ENCODE measurements at places on chromosomes 5 and 9.

DNA sequence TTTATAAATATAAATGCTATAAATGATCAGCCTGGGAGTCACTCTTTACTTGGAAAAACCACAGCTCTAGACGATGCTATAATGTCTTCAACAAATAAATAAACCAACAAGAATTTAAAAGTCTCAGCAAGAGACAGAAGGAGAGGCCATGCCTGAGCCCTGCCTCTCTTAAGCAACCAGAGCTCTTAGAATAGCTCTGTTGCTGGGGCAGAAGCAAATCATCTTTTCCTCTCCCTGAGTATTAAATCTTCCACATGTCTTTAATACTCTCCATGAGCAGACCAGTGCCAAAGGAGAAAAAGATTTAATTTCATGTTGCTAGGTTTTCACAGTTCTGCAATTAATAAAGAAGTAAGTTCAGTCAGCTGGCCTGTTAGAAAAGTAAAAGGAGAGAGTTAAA lies 408.0 kb upstream of the SLC30A5 start:
- no peak for DNase-seq

GRCh38 chr5:92942762-92943161 lies 638.3 kb downstream of the NR2F1-AS1 start:
- DNase-seq: no peak

DNA sequence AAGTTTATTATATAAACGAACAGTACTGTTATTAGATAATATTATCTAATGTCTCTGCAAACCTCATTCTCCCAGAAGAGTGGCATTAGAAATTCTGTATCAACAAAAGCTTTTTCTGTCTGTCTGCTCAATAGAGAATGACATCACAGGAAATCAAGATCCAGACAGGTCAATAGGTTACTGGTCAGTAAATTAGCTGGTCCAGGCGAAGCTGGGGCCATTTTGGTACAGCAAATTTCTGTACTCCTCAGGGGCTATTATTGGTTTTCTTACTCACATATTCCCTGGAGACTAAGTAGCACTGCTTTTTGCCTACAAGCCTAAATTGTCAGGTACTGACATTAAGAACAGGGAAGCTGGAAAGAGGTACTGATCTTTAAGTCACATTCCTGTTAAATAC lies 80.5 kb downstream of the PLPP1 start:
- no peak for DNase-seq

DNA sequence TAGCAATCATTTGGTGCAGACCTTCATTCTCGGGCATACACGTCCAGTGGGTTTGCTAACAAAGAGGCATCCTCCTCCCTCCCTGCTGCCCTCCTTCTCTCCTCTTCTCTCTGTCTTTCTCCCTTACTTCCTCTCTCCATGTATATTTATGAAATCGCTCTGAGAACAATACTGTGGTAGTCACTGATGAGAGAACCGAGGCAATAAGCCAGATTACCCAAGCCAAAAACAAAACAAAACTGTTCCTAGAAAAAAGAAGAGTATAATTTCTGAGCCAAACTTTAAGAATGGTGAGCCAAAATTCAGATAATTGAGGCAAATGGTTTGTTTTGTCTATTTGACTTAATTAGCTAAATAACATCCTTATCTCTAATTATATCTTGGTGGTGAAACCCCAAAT lies 15.8 kb upstream of the HMHB1 start:
- no peak for DNase-seq

DNA sequence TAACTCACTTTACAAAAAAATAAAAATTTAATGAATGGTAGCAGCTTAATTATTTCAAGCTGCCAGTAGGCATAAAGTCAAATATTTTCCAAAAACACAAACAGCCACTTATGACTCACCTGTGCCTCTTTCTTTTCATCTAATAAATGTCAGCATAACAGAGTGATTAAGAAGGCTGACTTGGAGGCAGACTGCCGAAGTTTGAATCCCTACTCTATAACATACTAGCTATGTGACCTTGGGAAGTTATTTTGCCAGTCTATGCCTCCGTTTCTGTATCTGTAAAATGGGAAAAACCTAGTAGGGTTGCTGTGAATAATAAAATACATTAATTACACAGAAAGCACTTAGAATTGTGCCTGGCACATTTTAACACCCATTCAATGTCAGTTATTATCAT lies 33.8 kb downstream of the FANCC start:
- DNase-seq: no peak

DNA sequence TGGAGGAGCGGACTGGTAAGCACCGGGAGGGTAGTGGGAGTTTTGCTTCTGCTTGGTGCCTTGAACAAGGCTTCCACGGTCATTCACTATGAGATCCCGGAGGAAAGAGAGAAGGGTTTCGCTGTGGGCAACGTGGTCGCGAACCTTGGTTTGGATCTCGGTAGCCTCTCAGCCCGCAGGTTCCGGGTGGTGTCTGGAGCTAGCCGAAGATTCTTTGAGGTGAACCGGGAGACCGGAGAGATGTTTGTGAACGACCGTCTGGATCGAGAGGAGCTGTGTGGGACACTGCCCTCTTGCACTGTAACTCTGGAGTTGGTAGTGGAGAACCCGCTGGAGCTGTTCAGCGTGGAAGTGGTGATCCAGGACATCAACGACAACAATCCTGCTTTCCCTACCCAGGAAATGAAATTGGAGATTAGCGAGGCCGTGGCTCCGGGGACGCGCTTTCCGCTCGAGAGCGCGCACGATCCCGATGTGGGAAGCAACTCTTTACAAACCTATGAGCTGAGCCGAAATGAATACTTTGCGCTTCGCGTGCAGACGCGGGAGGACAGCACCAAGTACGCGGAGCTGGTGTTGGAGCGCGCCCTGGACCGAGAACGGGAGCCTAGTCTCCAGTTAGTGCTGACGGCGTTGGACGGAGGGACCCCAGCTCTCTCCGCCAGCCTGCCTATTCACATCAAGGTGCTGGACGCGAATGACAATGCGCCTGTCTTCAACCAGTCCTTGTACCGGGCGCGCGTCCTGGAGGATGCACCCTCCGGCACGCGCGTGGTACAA lies 556 bp downstream of the PCDHGC3 start:
- DNase-seq: no peak

- DNase-seq: no peak
These were observed 10.2 kb upstream of the STING1 start for GRCh38 chr5:139492700-139493192.

DNA sequence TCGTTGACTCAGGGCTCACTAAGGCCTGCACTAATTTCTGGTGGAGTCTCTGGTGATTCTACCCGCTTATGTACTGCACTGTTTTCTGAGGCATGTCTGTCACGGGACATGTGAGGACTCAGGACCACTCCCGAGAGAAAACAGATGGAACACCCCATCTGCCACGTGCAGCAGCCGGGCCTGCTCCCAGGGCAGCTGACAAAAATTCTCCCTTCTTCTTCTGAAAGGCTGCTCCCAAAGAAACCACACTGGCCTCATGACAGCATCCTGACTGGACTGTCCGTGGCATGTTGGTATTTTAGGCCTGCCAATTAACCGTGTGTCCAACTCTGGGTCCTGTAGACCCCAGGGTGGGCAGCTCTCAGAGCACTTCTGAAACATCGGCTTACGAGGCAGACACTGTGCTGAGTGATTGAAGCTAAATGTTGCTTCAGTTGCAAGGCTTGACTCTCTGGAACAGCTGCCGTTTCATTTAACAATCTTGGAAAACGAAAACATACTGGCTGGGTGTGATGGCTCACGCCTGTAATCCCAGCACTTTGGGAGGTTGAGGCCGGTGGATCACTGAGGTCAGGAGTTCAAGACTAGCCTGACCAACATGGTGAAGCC lies 39.0 kb downstream of the FAM240B start:
- DNase-seq: no peak

DNA sequence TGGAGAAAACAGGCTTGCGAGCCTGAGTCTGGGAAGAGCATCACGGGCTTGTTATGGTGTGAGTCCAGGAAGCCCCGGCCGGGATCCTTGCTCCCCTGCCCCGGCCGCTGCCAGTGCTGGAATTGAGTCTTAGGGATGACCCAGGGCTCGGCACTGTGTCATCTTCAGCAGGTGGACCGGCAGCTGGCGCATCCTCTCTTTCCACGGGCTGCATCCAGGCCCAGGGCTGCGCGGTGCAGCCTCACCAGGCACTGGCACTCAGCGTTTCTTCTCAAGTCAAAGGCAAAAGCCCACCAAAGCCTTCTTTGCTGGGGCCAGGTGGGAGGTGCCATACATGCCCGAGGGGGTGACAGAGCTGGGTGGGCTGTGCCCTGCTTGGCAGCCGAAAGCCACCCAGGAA lies 46.6 kb downstream of the COL5A1 start:
- no peak for DNase-seq

DNA sequence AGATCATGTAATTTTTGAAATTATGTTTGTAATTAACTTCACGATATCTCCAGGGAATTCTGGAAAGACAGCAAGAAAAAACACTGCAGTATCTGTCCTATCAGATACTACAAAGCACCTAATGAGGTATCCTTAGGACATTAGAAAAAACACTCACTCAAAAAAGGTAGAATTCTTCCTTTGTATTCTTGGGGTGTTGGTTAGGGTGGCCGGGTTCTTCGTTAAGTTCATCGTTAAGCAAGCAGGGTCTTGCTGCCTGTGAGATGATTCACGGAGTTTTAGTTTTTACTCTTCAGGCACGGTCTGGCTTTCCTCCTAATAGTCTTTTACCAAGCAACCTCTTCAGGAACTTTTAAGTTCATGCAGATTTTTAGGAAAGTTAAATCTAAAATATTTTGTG lies 91.4 kb upstream of the IRX4 start:
- DNase-seq: no peak

DNA sequence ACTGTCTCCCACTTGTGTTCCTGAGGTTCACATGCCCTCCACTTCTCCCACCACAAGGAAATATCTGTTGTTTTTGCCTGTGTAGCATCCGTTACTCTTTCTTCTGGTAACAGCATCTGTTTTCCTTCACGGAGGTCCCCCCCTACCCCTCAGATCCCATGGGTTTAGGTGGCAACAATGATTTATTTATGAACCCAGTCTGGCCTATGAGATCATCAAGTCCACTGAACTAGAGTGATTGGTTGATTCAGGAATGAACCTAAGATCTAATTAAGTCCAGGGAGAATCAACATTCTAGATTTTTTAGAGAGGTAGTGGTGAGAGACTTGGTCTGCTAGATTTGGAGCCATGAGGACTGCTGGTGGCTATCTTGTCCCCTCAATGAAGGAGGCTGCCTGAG lies 166.8 kb downstream of the NR3C1 start:
- DNase-seq: no peak

GRCh38 chr5:88722546-88723073 lies 160.4 kb downstream of the MEF2C start:
- no peak for DNase-seq

GRCh38 chr5:66889524-66889923 lies 293.3 kb downstream of the MAST4 start:
- DNase-seq: no peak

DNA sequence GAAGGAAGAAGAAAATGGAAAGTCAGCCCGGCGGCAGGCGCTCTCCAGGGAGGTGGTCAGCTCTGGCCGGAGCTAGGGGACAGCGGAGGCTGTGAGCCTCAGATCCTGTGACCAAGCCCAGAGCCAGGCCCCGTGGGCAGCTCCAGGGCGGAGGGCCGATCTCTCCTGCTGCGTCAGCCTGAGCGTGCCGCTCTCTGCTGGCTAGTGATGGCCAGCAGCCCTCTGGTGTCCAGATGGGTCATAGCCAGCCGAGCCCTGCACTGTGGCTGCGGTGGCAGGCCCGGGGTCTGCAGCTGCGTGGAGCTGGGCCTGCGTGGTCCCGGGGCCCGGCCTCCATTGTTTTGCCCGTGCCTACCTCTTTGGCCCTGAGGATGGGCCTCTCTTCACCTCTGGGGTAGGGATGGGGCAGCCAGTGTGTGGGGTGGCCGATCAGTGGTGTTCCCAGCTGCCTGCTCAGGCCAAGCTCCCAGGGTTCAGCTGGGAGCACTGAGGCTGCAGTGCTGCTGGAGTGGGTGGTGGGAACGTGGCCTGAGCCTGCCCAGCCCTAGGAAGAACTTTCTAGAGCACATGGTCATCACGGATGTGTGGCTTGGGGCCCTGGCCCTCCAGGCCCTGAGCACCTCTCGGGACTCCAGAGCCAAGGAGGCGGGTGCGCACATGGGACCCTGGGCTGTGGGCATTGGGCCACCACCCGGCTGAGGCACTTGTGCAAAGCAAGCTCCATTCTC lies 17.1 kb upstream of the NRARP start:
- no peak for DNase-seq

DNA sequence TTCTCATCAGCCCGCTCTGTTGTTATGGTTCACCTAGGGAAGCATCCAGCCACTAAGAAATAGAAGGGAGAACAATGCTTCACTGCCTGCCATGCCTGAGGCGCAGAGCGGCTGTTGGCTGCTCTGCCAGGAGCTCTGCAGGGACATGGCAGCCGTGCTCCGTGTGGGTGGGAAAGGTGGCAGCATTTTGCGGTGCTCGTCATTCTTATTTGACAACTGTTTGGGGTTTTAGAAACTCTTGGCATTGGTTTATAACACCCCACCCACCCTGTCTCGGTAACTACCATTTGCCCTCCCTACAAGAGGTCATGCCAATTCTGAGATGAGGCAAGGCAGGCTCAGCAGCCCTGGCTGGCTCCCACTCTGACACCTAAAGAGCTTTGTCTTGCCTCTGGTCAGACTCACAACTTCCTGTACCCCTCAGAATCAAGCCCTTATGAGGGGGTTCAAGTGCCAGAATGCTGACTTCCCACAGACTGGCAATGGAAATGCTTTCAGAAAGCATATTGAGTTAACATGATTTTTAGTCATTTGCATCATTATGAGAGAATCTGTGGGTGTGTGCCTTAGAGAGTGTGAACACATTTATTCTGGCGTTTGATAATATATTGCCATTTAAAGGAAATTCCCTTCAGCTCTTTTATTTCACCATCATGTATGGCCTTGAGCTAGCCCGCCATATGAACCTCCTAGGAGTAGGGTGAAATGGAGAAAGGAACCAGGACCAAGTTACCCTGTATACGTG lies 288.0 kb upstream of the ANKRD55 start:
- no peak for DNase-seq

GRCh38 chr5:133817456-133817855 lies 151.0 kb downstream of the C5orf15 start:
- DNase-seq: no peak

DNA sequence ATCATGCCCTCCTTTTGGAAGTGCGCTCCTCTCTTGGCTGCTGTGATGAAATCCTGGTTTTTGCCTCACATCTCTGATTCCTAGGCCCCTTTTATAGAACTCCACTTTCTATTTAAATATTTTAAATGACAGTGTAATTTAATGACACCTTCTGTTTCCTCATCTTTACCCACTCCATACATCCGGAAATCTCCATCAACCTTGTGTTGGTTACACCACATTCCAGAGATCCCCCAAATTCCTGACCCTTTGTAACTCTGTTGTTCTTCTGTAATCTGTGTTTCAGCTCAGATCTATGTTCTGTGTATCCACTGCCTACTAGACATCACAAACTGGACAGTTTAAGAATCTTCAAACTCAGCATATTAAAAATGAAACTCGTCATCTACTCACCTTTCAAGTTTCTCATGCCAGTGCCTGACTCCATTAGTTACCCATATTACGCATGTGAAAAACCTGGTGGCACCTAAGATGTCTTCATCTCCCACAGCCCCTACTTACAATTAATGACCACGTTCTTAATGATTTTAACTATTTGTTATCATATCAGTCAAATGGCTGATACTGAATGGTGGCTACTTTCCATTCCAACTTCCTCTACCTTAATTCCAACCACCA lies 25.1 kb downstream of the PARP8 start:
- DNase-seq: no peak
